Aorta (tissue), 5 donors: ENCODE measurements at places on chromosomes 7 and 10. TPM values are rescaled to one million over a fixed set of nuclear protein-coding genes. Genes with fewer than 3 reads are reported as not detected.

The IRF5 gene
- 15.5 TPM for total RNA-seq

The EGFR gene
- 72.4 TPM for total RNA-seq

The IGFBP3 gene
- total RNA-seq, result 200 TPM

The STEAP2 gene
- total RNA-seq, result 36.2 TPM

The CLRN3 gene
- not detected for total RNA-seq

The PKD2L1 gene
- total RNA-seq, result 1.1 TPM

The NPY gene
- total RNA-seq, result not detected

The RHEB gene
- 107 TPM for total RNA-seq

The GIMAP5 gene
- 29.4 TPM for total RNA-seq

The TCF7L2 gene
- 57.8 TPM for total RNA-seq

The MRLN gene
- total RNA-seq, result not detected

The ENKUR gene
- 0.36 TPM for total RNA-seq

The HERC4 gene
- 108 TPM for total RNA-seq
